GM18507 (cell line): ENCODE measurements at places on chromosomes 6 and 20.

DNA sequence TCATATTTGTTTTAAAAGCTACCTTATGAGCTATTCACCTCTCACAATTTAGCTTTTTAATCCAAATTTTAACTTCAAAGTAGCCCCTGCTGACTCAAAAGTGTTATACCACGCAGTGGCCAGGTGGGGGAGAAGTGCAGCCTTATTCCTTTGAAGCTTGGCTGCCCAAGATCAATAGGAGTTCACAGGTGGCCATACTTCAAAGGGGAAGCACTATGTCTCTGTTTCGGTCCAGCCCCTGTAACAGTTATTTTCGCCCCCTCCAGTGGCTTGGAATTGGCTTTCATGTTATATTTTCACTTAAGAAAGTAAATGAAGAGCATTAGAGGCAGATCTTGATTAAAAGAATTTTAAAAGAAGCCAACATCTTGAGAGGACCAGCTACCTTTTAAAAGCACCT is 608.4 kb downstream of the EPHA7 start:
- DNase-seq, result peak; percentile 2

- no peak for DNase-seq
Observed at GRCh38 chr6:32152769-32153563, 975 bp upstream of the PPT2 start.

GRCh38 chr6:6224933-6225486 is 95.5 kb downstream of the F13A1 start:
- no peak for DNase-seq

- no peak for DNase-seq
Observed at GRCh38 chr6:125781314-125781868, 9.4 kb upstream of the NCOA7 start.

DNA sequence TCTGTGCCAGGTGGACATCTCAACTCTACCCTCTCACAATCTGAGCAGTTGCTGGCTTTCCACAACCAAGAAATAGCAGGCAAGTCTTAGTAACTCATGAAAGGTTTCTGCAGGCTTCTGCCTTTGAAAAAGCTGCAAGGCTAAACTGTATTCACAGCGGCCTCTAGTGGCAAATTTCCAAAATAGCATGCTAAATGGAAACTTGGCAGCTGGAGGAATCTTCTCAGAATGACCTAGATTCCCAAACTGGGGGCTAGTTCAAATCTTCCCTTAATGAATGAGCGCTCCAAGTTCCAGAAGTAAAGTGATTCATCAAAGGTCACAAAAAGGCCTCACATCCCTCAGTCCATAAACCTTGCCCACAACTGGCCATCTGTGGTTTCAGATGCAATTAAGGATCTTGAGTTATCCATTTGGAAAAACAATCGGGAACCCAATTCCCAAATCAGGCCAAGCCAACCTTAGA is 11.9 kb upstream of the CPNE5 start:
- no peak for DNase-seq

GRCh38 chr6:133502441-133503335 is 261.5 kb downstream of the EYA4 start:
- DNase-seq, result no peak

GRCh38 chr6:5967594-5967993 is 39.1 kb downstream of the NRN1 start:
- DNase-seq, result no peak

- no peak for DNase-seq
Observed at GRCh38 chr6:21099338-21100314, 493.9 kb upstream of the SOX4 start.

- no peak for DNase-seq
Observed at GRCh38 chr6:126784161-126784790, 334.2 kb upstream of the RSPO3 start.

GRCh38 chr6:116280933-116281316 is 1.2 kb upstream of the TSPYL1 start:
- DNase-seq, result no peak

GRCh38 chr20:2914160-2914559 is 40.9 kb downstream of the PTPRA start:
- no peak for DNase-seq

GRCh38 chr6:143581835-143582480 is 70.4 kb upstream of the FUCA2 start:
- DNase-seq, result no peak

DNA sequence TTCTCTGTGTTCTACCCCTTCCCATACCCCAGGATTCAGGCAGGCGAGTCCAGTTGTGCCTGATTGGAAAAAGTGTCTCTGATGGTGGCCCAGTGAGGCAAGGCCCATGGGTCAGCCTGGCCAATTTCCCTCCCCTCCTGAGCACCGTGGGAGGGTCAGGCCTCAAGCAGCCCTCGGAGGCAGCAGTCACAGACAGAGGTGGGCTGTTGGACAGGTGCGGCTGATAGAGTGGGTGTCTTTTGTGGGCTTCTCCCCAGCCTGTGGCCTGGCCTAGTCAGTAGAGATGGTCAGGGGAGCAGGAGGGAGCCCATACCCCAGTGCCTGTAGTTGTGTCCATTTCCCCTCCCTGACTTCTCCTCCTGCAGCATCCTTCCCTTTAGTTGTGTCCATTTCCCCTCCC is 8.9 kb downstream of the MYT1 start:
- DNase-seq, result no peak

GRCh38 chr20:4434681-4435080 is 287.0 kb upstream of the PRND start:
- DNase-seq, result no peak

DNA sequence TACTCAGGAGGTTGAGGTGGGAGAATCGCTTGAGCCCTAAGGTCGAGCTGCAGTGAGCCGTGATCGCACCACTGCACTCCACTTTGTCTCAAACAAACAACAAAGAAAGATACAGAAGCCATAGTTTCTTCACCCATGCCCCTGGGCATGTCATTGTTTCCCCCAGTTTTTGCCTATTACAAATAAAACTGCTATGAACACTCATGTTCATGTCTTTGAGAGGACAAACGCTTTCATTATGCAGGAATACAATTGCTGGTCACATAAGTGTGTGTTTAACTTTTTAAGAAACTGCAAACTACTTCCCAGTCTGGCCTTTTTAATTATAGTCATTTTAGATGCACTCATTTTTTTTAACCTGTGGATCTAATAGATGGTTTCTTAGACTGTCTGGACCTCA is 12.2 kb upstream of the TTPAL start:
- DNase-seq, result no peak

GRCh38 chr6:26149240-26149639 is 62.0 kb downstream of the HFE start:
- no peak for DNase-seq

GRCh38 chr6:122568797-122569221 is 41.4 kb upstream of the PKIB start:
- DNase-seq, result no peak

DNA sequence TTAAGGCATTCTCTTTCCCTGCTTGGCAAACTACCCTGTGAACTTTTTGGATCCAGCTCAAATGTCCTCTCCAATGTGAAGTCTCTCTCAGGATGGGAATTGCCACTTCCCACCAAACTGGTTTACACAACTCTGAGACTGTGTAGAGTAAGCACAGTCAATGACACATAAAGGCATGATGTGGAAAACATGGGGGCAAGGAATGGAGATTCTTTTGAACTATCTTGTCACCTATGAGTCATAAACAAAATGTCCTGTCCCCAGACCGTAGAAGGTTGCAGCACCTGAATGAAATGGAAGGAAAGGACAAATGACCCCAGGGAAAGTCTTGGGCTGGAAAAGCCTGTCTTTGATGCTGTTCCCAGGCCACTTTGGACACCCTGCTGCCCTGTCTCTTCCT is 11.0 kb upstream of the KIF13A start:
- no peak for DNase-seq

DNA sequence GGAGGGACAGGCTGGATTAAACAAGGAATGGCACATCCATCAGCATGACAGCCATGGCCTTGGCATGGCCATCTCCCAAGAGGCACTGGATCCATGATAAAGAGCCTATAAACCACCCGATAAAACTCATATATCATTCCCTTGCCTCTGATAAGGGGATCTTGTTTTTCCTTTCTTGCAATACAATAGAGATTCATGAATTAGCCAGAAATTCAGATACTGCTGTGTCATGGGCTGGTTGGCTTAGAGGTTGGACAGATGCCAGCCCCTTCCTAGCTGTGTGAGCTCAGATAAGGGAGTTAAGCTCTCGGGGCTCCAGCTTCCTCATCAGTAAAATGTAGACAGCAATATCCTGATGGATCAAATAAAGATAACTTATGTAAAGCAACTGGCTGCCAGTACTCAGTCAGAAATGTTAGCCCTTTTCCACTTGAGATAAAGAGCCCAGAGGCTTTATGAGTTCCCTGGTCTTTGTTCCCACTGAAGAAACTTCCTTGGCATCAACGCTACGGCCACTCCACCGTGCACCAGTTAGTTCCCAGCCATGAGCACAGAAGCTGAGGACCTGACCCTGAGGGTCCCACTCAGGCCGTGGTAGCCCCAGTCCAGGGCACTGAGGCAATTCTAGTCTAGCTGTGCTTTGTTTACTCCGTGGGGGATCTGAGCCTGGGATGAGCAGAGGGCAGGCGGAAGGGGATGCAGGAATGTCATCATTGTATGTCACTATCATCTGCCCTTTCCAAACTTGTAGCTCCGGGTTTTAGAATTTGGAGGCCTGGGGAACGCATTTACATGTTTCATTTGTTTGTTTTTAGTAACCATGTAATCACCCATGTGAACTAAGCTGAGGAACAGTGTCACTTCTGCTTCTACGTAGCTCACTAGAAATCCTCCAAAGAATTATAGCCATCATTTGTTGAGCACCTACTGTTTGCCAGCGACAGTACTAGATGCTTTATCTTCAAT is 67.2 kb upstream of the TBC1D7 start:
- DNase-seq, result no peak

- DNase-seq, result peak; percentile 15
Observed at GRCh38 chr20:33211817-33212424, 5.2 kb upstream of the BPIFA3 start.

DNA sequence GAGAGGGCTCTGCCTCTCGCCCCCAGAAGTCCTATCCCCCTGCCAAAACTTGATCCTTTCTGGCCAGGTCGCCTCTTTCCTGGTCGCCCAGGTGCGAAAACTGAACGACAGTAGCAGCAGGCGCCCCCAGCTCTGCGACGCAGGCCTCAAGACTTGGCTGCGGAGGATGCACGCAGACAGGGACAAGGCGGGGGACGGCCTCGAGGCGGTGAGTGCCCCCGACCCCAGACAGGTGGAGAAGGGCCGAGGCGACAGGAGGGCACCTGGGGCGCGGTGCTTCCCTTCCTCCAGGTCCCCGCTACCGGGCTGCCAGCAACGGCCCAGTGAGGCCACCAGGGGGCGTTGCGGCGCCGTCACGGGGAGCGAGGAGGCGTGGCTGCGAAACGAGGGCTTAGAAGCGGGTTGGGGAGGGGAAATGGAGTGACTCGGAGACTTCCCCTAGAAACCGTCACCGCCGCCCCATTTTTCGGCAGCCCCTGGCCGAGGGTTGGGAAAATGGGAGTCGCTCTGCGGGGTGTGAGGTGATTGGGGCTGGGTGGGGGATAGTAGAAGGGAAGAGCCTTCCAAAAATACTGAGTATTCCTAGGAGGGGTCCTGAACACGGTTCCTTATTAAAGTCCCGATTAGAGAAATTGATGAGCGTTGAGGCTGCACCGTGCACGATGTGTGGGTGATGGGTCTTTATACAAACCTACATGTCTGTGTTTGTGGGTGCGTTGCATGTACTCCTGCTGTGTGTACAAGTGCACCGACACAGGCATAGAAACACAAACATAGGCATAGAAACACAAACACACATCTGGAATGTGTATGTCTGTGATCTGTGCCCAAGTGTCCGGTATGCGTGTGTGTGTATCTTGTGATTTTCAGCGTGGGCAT is 44.6 kb downstream of the ARHGAP40 start:
- peak; percentile 87 for DNase-seq

GRCh38 chr20:44467289-44467883 is 8.3 kb upstream of the TTPAL start:
- no peak for DNase-seq

DNA sequence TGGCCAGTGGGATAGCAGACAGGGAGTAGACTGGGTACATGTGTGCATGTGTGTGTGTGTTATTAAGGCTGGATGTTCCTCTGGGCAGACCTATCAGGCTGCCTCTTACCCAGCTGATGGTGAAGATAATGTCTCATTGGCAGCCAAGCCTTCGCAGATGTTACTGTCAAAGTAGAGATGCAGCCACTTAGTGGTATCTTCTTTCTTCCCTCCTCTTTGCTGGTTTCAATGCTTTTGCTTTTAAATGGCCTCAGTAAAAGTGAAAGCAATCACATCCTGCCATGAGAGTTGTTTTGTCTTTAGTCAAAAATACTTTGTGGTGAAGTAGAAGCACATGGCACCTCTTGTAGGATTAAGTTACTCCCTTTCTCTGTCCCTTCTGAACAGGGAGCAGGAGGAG is 57.5 kb downstream of the SNRNP48 start:
- no peak for DNase-seq

- DNase-seq, result no peak
Observed at GRCh38 chr6:12593771-12594529, 122.6 kb upstream of the PHACTR1 start.

- no peak for DNase-seq
Observed at GRCh38 chr6:8435845-8436168, 462 bp upstream of the SLC35B3 start.

DNA sequence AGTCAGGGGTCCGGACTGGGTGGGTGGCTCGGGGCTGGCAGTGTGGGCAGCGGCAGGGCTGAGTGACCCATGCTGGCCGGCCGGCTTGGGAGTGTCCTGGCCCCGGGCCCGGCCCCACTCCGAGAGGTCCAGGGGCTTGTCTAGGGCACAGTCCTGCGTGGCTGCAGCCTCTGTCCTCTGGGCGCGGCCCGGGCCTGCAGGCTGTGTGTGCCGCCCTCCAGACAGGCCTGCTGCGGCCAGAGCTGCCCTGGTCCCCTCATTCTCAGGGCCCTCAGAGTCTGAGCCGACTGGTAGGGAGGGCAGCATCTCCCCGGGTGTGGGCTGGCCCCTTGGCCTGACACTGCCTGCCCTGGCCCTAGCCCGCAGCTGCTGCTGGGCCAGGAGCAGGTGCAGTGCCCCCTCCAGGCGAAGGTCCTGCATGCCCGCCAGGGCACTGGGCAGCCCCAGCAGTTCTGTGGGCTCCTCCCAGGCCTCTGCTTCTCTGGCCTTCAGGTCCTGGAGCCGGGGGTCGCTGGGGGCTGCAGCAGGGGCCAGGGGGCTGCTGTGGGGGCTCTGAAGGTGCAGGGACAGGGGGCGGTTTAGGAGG is 6.9 kb upstream of the CABLES2 start:
- no peak for DNase-seq

DNA sequence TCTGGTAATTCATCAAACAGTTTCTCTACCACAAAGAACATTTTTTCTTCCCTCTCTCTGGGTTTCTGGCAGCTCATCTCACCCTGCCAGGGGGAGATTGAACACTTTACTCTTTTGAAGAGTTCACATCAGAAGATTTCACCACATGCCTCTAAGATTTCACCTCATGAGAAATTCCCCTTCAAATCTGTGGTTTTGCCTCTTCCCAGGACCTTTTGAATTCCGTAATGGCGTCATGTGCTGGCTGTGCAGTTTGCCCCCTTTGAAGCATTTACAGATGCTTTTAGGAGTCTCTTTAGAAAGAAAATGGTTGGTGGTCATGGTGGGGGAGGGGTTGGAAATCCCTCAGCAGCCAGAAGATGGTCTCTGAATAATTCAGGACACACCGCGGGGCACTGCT is 486.1 kb downstream of the QKI start:
- DNase-seq, result no peak

GRCh38 chr6:149065121-149065520 is 252.4 kb upstream of the TAB2 start:
- DNase-seq, result no peak
